Camera-type eye (tissue), 1 donor: ENCODE measurements at places on chromosomes 1 and 21. TPM values are rescaled to one million over a fixed set of nuclear protein-coding genes. Genes with fewer than 3 reads are reported as not detected.

A3GALT2 gene
- total RNA-seq: 0.66 TPM

EDEM3 gene
- 53.2 TPM for total RNA-seq

WDR77 gene
- total RNA-seq: 31.8 TPM

EPHA8 gene
- 33.2 TPM for total RNA-seq

SGIP1 gene
- 108 TPM for total RNA-seq

FAM163A gene
- total RNA-seq: 1.3 TPM

PTPN22 gene
- 3.0 TPM for total RNA-seq

GJA4 gene
- 18.1 TPM for total RNA-seq

COL18A1 gene
- 136 TPM for total RNA-seq

TTC34 gene
- total RNA-seq: 0.27 TPM
